ENCODE measurements at places on chromosomes 2 and 18.
A peak's percentile ranks its signal among the peaks of the same experiment; 100 is the strongest.

DNA sequence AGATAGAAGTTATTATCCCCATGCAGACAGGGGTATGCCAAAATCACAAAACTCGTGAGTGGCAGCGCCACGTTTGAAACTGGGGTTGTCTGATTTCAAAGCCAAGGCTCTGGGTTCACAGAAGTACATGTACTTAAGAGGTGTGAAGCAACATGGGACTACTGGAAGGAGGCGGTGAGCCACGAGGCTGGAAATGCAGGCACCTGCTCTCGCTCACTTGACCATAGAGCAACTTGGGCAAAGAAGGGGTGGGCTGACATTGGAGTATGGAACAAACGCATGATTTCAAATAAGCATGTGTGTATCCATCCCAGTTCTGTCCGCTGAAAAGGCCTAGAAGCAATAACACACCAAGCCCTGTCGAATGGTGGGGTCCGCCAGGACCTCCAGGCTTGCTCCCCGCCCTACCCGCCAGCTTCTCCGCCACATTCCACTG lies 593 bp upstream of the ACTR2 start:
- no peak for DNase-seq

GRCh38 chr2:171225302-171225980 lies 64.7 kb upstream of the TLK1 start:
- no peak for DNase-seq

GRCh38 chr2:53515435-53516332 lies 251.9 kb upstream of the CHAC2 start:
- DNase-seq = peak; percentile 31

DNA sequence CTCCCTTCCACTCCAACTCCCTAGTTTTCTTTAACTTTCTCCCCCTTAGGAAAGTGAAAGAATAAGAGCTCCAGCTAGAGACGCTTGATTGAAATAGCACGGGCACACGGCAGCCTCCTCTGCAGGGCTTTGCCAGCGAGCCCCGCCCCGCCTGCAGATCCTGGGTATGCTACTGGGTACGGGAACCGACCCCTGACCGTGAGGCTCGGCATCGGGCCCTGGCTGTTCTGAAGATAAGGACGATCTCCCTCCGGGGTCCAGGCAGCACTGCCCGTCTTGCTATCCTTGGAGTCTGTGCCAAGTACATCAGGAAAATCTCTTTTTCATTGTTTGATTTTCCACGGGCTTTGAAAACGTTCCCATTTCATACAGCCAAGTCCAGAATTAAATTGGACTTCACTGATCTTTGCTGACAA lies 284.5 kb downstream of the MTX2 start:
- DNase-seq = peak; percentile 36

DNA sequence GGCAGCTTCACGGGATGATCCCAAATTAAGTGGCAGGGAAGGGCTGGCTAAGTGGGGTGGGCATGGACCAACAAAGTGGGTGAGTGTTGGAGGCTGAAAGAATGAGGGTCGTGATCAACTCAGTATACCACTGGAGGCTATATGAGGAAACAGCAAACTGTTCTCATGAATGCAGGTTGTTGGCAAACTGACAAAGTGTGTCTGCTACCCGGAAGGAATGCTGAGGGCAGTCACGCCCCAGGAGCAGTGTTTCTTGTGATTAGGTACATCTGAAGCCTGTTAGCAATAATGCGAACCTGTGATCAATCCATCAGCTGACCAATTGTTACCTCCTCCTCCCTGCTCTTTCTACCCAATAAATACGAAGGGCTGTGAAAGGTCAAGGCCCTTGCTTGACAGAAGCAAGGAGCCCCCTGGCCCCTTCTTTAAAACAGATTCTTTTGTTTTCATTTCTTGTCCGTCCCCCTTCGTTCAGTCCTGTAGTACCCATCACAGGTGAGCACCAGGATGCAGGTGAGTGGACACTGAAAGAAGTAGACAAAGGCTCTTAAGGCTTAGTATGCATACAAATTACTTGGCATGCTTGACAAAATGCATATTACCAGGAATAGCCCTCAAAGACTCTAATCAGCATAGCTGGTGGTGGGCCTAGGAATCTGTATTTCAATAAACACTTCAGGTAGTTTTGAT lies 67.9 kb downstream of the LOXHD1 start:
- no peak for DNase-seq

- no peak for DNase-seq
Observed at GRCh38 chr2:5060956-5061355, 631.2 kb upstream of the SOX11 start.

DNA sequence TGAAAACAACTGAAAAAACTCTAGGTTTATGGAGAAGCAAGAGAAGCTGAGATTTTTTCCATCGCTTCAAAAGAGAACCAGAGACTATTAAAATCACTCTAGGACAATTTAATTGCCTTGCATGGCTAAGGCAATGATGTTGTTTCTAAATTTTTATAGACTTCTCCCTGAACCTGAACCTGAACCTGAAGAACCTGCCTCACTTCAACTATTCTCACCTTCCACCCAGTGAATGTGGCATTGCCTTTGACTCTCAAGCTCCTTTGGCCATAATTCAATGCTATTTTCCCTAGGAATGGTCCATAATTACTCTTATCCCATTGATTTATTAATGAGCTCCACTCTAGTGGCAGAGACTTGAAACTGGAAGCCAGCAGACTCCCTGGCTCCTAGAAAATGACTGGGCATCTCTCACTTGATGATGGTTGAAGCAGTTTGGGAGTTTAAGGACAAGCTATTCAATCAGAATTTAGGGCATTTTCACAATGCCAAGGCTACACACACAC lies 303.8 kb upstream of the UBE2E3 start:
- DNase-seq = no peak

GRCh38 chr18:36200354-36200771 lies 13.1 kb downstream of the MOCOS start:
- no peak for DNase-seq

- DNase-seq = no peak
Observed at GRCh38 chr2:21890716-21891115, 766.9 kb downstream of the TDRD15 start.

GRCh38 chr2:209146682-209147320 lies 277.0 kb upstream of the MAP2 start:
- no peak for DNase-seq

DNA sequence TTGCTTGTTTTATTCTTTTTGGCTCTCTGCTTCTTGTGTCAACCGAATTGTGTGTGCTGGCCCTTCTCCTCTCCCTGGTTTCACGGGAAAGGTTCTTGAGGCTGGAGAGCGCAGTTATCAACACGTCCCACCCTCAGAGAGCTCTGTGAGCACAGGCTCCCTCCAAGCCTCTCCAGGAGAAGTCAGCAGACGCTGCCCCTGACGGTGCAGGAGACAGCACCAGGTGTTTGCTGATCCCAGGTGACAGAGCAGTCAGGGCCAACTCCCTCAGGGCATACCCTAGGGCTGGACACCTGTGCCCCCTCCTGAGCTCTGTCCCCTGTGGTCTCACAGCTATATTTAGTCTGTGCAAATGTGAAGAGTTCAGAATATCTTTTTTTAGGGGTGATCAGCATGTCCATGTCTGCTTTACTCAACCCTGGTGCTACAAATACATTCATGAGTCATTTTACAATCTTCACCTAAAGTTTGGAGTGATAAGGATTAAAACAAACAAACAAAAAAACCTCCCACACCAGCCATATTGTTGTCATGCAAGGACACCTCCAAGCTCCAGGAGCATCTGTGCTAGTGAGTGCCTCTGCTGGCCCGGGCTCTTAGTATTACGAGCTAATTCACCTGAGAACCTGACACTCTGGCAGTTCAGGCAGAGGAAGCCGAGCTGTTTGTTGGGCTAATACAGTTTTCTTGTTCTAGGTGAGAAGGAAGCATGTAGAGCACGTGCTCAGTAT lies 65.9 kb upstream of the TMEM200C start:
- no peak for DNase-seq

DNA sequence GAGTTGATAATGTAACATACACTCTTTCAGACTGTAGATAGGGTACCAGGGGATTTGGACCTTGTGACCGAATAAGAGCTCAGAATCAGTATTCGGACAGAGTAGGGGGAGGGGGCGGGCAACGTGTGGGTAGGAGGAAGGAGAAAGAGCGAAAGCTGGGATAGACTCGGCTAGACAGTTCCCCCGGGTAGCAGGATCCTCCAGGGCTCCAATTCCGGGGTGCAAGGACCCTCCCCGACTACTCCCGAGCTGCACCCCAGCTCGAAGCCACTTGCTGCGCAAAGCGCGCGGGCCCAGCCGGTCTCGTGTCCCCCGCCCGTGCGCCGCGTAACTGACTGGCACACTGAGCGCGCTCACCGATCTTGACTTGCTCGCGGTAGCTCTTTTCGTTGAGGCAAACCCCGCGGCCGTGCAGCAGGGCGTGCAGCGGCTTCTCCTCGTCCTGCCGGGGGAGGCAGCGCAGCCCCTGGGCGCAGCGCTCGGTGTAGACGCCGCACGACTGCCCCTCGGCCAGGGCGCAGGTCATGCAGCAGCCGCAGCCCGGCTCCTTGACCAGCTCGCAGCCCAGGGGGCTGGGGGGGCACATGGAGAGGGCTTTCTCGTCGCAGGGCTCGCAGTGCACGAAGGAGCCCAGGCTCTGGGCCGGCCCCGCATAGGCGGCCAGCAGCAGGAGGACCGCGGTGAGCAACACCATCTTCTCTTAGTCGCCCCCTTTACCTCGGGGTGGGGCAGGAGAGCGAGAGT lies 1.1 kb downstream of the IGFBP5 start:
- DNase-seq = peak; percentile 22

- no peak for DNase-seq
Observed at GRCh38 chr2:224372641-224373040, 29.3 kb downstream of the FAM124B start.

GRCh38 chr18:61413396-61413795 lies 80.2 kb downstream of the CDH20 start:
- no peak for DNase-seq

GRCh38 chr2:179137200-179137759 lies 87.3 kb upstream of the CCDC141 start:
- no peak for DNase-seq

- no peak for DNase-seq
Observed at GRCh38 chr2:235744161-235744560, 250.3 kb downstream of the AGAP1 start.

DNA sequence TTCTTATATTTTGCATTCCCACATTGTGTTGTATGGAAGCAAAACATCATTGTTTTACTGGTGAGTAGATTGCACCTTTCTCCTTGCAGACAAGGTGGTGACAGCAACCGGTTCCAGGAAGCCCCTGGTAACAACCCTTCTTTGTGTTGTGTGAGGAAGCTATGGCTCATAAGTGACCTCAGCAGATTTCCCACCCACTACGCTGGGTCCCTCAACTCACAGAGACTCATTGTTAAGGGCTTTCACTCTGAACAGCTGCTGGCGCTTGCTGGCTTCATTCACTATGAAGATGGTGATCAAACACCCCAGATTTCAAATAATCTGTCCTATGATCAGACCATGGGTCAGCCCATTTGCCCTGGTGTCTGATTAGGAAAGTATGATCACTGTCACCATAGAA lies 53.4 kb downstream of the WIPF1 start:
- DNase-seq = peak; percentile 31

- DNase-seq = no peak
Observed at GRCh38 chr2:229695961-229696360, 18.4 kb downstream of the DNER start.

DNA sequence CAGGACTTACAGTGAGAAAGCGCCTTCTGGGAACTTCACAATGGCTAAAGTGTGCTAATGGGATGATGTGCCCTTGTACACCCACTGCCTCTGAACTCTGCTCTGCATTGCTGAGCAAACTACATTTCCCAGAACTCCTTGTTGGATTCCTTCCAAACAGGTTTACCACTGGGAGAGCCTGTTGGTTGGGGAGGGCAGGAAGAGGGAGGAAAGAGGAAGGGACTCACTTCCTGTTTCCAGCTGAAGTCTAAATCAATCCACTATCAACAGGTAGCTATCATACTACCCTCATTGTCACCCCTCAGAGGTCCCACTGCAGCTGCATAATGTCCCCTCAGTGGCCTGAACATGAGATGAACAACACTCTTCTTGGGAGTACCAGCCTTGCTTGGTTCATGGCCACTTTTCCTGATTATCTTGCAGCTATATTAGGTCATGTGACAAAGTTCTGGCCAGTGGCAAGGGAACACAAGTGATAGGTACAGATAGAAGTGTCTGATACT lies 109.7 kb downstream of the MSH2 start:
- DNase-seq = no peak

DNA sequence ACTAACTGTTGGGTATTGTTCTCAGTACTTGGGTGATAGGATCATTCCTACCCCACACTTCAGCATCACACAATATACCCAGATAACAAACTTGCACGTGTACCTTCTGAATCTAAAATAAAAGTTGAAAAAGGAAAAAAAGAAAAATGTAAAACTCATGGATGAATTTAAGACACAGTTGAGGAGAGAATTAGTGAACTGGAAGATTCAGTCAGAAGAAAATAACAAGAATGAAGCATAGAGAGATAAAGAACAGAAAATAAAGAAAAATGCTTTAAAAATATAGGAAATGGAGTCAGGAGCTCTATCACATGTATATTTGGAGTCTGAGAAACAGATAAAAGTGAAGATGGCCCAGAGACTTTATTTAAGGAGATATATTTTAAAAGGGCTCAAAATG lies 90.4 kb upstream of the SALL3 start:
- DNase-seq = no peak

DNA sequence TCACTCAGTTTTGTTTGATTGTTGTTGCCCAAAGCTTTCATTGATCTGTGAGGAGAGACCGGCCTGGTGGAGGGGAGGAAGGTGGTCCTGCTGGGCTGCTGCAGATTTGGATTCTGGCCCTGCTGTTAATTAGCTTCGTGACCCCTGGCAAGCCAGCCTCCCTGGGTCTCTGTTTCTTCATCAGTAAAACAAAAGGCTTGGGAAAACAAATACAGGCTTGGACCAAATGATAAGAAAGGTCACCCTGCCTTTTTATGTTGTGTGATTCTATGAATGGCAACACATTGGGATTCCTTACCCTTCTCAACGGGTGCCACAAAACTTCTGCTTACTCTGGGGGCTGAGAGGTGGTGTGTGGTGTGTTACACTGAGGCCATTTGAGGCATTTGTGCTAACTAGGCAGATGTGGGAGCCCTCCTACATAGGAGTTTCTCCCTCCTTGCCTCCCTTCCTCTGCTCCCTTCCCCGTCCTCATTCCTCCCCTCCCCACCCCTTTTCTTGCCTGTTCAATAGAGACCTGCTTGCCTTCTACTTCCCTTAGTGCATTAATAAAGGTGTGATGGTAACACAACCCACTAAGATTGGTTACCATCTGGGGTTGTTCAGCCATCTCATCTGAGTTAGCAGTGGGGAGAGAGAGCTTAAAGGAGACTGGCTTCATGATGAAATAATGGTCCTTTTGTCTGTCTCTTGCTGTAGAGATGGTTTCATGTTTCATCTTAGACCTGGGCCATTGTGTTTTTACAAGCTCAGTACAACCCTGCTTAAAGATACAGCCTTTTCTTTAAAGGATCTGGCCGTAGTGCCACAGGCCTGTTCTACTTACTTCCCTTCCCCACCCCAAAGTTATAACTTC lies 96.2 kb downstream of the TANC1 start:
- DNase-seq = no peak
